Stimulated activated CD4-positive, alpha-beta T cell treated with anti-CD3 and anti-CD28 coated beads, TNF-alpha, amount 100 ng/mL, for 4 hours (primary cell): ENCODE measurements at places on chromosomes 13 and 19.

DNA sequence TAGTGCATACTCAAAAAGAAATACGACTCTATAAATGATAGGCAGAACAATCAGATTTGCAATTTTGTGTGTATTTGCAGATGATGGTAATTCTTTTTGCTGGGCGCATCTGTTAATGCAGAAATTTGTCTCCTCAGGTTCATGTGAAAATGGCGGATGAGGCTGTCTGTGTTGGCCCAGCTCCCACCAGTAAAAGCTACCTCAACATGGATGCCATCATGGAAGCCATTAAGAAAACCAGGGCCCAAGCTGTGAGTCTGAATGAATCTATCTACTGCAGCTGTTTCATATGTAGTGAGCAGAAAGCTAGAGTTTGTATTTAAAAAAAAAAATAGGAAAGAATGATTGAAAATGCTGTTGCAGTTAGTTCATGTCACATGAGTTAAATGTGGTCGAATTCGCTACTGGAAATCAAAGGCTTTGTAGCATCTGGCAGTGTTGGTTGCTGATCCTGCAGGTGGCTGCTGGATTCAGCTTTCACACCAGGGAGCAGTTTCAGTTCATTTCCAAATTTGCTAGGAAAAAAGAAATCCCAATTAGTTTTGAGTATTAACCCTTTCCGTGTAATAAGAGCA, 66.0 kb downstream of the PCCA start:
- no peak for DNase-seq

- no peak for DNase-seq
Observed at GRCh38 chr13:33033986-33034385, 17.8 kb downstream of the KL start.

DNA sequence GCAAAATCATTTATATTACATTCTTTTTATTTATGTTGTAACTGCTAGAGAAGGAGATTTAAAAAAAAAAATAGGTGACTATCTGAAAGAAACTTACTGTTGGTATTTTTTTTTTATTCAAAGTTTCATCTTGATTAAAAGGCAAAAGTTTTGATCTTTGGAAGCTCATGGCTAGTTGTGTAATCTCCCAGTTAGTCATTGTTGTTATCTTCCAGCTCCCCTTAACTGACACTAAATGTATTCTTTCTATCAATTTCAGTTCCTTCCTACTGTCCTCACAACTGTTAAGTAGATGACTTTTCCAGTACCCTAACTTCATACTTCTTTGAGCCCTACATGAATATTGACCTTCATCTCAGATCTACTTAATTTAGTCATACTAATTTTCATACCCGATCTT, 71.1 kb downstream of the PIBF1 start:
- no peak for DNase-seq

DNA sequence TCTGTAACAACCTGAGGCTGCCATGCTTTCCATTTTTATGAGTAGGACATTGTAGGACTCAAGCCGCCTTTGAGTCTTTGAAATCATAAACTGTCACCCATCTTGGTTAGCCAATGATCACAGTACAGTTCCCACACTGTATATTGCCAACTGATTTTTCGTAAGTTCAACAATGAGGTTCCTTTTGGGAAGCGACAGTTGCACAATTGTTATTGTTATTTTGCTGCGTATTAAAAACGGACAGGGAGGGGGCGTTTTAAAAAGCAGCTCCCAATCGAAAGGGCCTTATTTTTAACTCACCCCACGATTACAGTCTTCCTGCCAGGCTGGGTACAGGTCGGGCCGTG, 601 bp downstream of the SLC46A3 start:
- no peak for DNase-seq

GRCh38 chr13:107202371-107203023, 634.6 kb upstream of the ARGLU1 start:
- DNase-seq, result no peak

GRCh38 chr13:64078025-64078424, 2662.4 kb upstream of the PCDH20 start:
- DNase-seq, result no peak

DNA sequence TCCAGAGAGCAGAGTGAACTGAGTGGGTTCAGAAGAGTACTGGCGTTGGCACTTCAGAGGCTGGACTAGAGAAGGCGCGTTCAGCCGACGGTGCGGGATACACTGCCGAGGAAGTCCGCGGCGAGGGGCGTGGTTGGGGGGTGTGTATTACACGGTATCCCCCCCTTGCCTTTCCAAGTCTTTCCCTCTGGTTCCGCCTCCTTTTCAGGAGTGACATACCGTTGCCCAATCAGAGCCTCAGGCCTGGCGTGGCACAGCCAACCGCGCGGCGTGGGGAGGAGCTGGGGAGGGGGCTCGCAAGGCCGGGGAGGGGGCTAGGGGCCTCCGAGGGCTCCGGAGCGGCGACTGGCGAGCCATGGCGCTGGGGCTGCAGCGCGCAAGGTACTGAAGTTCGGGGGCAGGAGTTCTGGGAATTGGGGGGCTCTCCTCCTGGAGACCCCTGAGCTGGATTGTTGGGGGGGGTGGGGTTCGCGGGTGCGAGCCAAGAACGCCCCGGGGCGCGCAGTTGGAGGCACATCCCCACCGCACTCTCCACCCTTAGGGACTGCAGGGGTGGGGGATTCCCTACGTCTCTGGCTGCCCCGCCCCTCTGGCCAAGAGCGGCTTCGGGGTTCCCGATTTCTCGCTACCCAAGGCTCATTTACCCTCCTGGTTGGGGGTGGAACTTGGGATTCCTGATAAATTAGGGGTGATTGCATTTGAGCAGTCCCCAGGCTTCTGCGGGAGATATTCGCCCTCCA, at the start of gene HIF3A:
Gene HIF3A (plus strand): TSS at position 321 of the 740 bp plus-strand sequence. CDS start 35 bp downstream, at position 356.
- no peak for DNase-seq

DNA sequence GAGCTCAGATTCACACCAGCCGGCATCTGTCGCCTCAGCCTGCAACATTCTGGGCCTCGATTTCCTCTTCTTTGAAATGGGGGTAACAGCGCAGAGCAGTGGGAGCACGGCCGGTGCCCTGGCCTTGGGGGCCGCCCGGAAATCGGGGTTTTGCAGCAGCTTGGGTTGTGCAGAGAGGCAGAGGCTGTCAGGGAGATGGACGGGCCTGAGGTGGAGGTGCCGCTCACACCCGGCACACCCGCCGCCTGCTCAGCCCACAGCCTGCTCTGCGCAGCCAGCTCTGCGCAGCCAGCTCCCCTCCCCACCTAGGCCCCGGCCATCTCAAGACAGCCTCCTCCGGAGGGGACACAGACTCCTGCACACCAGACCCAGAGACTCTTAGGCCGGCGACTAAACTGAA, 10.6 kb downstream of the KLF2 start:
- no peak for DNase-seq

DNA sequence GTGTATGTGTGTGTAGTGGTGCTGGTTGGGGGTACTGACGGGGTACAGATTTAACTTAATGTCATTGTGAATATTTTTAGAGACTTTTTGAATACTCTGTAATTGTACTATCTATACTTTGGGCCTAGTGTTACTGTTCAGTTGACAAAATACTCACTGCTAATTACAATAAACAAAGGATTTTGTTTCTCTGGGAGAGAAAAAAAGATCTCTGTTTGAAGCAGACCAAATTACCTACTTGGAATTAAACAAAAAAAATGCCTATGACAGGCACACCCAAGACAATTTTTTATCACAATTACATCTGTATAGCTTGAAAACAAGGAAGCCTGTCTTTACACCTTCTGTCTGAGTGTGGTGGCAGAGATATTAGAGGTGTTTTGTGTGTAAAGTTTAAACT, 45.1 kb downstream of the OLFM4 start:
- no peak for DNase-seq

- DNase-seq, result no peak
Observed at GRCh38 chr13:110629735-110630134, 14.4 kb downstream of the NAXD start.

DNA sequence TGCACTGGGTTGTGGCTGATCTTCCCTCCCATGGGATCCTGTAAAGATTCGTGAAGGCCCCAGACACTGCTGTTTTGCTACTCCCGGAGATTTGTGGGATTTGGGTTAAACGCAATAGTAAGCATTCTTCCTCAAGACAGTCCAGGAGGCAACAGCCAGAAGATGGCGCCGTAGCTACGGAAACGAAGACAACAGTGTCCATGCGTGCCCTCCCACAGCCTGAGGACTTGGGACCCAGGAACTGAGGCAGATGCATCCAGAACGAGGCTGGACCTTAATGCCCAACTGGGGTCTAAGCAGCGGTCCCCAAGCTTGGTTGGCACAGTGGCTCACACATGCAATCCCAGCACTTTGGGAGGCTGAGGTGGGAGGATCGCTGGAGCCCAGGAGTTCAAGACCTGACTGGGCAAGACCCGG, 57.6 kb upstream of the ZNF507 start:
- DNase-seq, result no peak

GRCh38 chr19:326871-327270, 17.7 kb downstream of the MIER2 start:
- DNase-seq, result no peak

GRCh38 chr13:84606616-84607015, 724.3 kb upstream of the SLITRK1 start:
- DNase-seq, result no peak

DNA sequence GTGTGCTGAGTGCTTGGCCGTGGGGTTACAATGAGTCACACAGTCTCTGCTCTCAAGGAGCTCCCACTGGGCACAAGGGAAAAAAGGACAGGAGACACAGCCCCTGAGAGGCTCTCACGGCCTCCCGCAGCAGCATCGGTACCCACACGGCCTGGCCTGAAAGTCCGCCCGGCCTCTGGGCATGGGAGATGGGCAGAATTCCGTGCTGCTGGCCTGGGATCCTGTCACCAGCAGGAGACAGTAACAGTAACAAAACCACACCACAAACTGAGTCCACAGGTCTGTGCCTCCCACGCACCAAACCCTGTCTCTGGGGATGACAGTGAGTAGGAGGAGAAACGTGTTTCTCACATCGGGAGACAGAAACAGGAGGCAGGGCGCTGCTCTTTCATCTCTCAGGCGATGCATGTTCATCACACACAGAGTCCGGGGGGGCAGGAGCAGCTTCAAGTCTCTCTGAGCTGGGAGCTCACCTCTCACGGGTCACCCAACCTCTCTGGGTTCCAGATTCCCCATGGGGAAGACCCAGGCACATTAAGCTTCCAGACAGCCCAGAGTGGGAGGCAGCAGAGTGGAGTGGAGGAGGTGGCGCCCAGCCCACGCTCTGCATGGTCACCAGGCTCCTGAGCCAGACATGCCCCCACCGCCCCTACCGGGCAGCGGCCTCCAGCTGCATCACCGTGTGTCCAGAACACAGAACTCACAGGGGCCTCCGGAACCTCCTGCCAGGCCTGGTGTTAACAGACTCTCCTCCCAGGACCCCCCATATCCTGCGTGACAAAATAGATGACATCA, 124.7 kb upstream of the VSTM2B start:
- no peak for DNase-seq

DNA sequence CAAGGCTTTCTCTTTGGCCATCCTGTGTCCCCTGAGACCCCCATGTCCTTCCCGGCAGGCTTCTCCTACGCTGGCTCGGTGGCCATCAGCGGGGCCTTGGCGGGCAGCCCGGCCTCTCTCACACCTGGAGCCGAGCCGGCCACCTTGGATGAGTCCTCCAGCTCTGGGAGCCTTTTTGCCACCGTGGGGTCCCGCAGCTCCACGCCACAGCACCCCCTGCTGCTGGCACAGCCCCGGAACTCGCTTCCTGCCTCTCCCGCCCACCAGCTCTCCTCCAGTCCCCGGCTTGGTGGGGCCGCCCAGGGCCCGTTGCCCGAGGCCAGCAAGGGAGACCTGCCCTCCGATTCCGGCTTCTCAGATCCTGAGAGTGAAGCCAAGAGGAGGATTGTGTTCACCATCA, 14.2 kb downstream of the PLEKHJ1 start:
- DNase-seq, result no peak

DNA sequence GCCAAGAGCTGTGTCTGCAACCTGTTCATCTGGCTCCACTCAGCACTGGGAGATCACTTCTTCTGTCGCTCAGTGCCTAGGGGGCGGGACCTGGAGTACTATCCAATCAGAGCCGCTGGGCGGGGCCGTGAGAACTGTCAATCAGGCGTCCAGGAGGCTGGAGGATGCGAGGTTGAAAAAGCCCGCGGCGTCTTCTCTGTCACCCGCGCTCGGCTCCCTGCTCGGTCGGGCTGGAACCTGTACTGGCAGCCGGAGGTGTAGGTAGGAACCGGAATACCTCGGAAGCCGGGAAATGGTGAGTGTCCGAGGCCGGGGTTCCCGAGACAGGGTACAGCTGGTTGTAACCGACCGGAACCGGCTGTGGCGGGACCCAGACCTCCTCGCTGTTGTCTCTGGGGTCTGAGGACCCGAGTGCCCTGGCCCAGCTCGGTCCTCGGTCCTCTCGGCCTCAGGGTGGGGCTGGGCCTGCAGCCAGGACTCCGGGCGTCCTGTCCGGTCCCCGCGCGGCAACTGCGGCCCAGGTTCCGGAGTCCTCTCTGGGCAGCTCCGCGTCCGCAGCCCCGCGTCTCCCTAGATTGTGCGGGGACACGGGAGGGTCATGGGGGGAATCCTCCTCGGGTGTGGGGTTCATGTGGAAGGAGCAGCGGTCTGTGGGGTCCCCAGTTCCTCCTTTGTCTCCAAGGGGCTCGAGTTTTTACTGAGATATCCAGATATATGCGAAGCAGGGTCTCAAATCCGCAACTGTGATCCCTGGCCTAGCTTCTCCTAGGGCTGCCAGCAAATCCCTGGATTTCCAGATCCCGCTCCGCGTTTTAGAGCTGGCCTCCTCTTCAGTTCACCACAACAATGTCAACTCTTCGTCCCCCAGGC, 42.6 kb downstream of the ZNF627 start:
- peak; percentile 79 for DNase-seq

DNA sequence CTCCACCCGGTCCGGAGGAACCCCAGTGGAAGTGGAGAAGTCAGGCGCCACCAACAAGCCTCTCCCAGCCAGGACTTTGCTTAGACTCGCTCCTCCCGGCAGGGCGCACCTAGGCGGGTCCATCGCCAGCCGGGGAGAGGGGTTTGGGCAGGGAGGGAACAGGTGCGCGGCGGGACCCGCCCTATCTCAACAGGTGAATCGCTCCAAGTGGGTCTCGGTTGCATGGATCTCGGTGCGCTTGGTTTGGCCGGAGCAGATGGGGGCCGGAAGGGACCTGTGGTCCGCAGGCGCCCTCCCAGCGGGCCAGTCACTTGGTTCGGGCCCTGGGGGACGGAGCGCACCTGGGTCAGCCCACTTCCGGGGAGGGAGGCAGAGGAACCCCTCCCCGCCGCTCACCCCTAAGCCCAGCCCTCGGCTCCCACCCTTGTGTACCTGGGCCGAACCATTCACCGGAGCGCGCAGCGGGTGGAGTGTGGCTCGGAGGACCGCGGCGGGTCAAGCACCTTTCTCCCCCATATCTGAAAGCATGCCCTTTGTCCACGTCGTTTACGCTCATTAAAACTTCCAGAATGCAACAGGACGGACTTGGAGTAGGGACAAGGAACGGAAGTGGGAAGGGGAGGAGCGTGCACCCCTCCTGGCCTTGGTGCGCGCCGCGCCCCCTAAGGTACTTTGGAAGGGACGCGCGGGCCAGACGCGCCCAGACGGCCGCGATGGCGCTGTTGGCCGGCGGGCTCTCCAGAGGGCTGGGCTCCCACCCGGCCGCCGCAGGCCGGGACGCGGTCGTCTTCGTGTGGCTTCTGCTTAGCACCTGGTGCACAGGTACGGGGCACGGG, at the start of gene LSR:
Gene LSR (plus strand): TSS at position 693 of the 836 bp plus-strand sequence. CDS start 21 bp downstream, at position 714.
- peak; percentile 61 for DNase-seq

- no peak for DNase-seq
Observed at GRCh38 chr19:45939792-45940514, 25.4 kb upstream of the NANOS2 start.
